ENCODE measurements at places on chromosomes 11 and 22.
A peak's percentile ranks its signal among the peaks of the same experiment; 100 is the strongest.

DNA sequence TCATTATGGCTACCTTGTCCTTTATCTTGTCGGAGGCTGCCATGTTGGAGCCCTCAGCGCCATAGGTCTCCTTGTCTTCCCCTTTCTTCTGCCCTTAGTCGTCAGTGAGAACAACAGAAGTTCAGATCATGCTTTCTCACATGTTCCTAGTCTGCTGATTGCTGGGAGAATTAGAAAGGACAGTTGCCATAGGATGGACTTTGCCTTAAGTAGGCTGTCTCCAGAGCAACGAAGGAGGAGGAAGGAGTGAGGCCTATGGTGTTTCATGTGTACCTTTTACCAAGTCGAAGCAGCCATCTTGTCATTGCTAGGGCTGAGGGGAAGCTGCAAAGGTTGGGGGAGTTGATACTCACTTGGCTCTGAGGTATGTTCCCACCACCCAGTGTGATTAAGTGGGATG, 62.6 kb downstream of the SYT13 start:
- no peak for DNase-seq
- H3K27ac ChIP-seq, result no peak overlapping the region
- H3K4me3 ChIP-seq, result no peak overlapping the region
- H3K36me3 ChIP-seq, result no peaks in the 10 kb centered on the region
- no peaks in the 10 kb centered on the region for H3K27me3 ChIP-seq
- H3K4me1 ChIP-seq, result no peaks in the 10 kb centered on the region

GRCh38 chr22:41557401-41558240, 3.2 kb upstream of the CSDC2 start:
- no peaks in the 10 kb centered on the region for H3K36me3 ChIP-seq
- peak; percentile 83 for DNase-seq
- peak overlapping the region; percentile 73 for H3K27ac ChIP-seq
- no peak overlapping the region for H3K4me3 ChIP-seq
- peaks cover 49% of the 10 kb centered on the region for H3K27me3 ChIP-seq

DNA sequence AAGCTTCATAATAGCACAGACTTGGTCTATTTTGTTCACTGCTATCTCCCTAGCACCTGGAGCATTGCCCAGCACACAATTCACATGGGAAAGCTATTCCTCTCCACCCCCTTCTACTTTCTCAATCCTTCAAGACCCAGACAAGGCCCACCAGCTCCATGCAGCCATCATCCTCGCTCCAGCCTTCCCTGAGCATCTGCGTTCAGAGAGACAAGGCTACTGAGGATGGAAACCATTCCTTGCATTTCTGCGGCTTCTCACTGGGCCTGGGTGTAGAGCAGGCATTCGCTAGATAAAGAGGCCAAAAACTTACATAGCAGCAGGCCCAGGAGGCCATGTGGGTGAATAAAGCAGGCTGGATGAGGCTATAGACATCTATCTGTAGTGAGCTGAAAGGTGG, 530.8 kb downstream of the BUD13 start:
- no peaks in the 10 kb centered on the region for H3K4me1 ChIP-seq
- H3K4me3 ChIP-seq, result no peak overlapping the region
- H3K27ac ChIP-seq, result no peak overlapping the region
- H3K36me3 ChIP-seq, result no peaks in the 10 kb centered on the region

GRCh38 chr22:47333625-47334024, 571.2 kb downstream of the TBC1D22A start:
- H3K4me1 ChIP-seq, result peaks cover 2% of the 10 kb centered on the region
- H3K36me3 ChIP-seq, result no peaks in the 10 kb centered on the region
- DNase-seq, result peak; percentile 36
- H3K27ac ChIP-seq, result no peak overlapping the region

- no peak for DNase-seq
- H3K36me3 ChIP-seq, result peaks cover 5% of the 10 kb centered on the region
Measured at GRCh38 chr11:65384301-65384889, 1.9 kb upstream of the SLC25A45 start.

GRCh38 chr22:20457506-20458240, 20.0 kb upstream of the SCARF2 start:
- no peaks in the 10 kb centered on the region for H3K4me1 ChIP-seq
- H3K27ac ChIP-seq, result no peak overlapping the region
- DNase-seq, result no peak

DNA sequence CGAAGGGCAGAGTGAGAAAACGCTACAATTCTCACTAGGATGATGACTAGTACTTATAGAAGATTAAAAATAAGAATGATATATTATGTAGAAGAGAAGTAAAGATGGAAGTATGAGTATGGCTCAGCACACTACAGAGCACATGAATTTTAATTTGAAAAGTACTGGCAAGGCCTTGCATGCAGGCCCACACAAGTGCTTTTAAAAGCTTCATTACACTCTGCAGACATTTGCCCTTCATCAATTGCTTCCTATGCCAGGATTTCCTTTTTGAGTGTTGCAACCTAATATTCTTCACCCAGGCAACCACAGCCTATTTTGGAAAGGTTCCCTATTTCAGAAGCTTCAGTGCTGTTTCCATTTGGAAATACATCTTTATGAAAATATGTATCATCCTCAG, 81.1 kb downstream of the LARGE2 start:
- no peak overlapping the region for H3K4me3 ChIP-seq
- H3K27me3 ChIP-seq, result no peaks in the 10 kb centered on the region
- peak; percentile 57 for DNase-seq
- H3K36me3 ChIP-seq, result no peaks in the 10 kb centered on the region
- H3K4me1 ChIP-seq, result peaks cover 6% of the 10 kb centered on the region
- no peak overlapping the region for H3K27ac ChIP-seq

DNA sequence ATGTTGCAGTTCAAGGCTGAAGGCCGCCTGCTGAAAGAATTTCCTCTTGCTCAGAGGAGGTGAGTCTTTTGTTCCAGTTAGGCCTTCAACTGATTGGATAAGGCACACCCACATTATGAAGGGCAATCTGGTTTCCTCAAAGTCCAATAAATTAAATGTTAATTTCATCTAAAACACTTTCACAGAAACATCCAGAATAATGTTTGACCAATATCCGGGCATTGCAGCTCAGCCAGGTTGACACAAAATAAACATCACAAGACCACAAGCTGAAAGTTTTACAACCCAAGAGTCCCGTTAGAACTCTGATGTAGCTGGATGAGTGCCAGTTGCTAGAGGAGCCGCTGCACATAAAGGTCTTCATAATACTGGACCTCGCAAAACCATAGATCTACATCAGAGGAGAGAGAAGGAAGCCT, 64.9 kb upstream of the EED start:
- no peak for DNase-seq
- no peaks in the 10 kb centered on the region for H3K27me3 ChIP-seq
- no peaks in the 10 kb centered on the region for H3K4me1 ChIP-seq

- H3K27ac ChIP-seq, result peak overlapping the region; percentile 35
- peaks cover 63% of the 10 kb centered on the region for H3K4me1 ChIP-seq
- H3K27me3 ChIP-seq, result no peaks in the 10 kb centered on the region
- peaks cover under 1% of the 10 kb centered on the region for H3K36me3 ChIP-seq
- DNase-seq, result no peak
Measured at GRCh38 chr22:23214398-23214797, 34.1 kb downstream of the BCR start.

DNA sequence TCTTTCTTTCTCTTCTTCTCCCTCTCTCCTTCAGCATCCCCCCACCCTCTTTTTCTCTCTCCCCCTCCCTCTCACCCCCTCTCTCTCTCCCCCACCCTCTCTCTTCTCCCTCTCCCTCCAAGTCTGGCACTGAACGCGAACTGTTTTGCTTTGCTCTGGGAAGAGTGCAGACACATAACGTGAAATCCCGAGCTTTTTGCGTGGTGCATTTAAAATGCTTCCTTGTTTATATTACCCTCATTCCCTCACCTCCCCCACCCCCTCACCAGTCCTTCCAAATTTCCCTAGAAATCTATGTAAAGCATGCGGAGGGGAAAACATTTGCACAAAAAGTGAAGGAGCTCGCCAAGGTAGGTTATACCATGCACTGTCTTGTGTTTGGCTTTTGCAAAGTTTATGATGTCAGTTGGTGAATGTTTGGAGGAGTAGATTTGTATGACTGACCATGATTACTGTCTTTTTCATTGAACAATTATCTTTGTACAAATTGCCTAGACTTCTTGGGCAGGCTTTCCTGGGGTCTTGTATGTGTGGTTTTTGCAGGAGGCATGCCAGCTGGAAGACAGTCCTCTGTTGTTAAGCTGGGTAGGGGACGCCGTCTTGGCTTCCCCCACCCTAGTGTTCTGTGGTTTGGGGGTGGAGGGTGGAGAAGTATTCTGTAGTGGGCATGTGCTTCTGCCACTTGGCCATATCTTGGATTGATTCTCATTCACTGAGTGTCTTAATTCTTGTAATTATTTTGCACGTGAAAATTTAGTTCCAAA, 123.7 kb upstream of the HSD17B12 start:
- H3K27me3 ChIP-seq, result peaks cover 30% of the 10 kb centered on the region
- H3K27ac ChIP-seq, result no peak overlapping the region
- DNase-seq, result no peak
- H3K36me3 ChIP-seq, result no peaks in the 10 kb centered on the region

DNA sequence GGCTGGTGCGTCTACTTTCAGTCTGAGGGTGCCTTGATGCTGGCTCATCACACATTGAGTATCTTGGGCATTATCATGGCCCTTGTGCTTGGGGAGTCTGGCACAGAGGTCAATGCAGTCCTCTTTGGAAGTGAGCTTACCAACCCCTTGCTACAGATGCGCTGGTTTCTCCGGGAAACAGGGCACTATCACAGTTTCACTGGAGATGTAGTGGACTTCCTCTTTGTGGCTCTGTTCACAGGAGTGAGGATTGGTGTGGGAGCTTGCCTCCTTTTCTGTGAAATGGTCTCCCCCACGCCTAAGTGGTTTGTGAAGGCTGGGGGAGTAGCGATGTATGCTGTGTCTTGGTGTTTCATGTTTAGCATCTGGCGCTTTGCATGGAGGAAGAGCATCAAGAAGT, 4.9 kb downstream of the TLCD5 start:
- no peak overlapping the region for H3K4me3 ChIP-seq
- H3K36me3 ChIP-seq, result no peaks in the 10 kb centered on the region
- H3K4me1 ChIP-seq, result peaks cover 22% of the 10 kb centered on the region
- no peak for DNase-seq

- H3K4me3 ChIP-seq, result no peak overlapping the region
- H3K36me3 ChIP-seq, result no peaks in the 10 kb centered on the region
- no peaks in the 10 kb centered on the region for H3K4me1 ChIP-seq
Measured at GRCh38 chr11:19076744-19077589, 16.4 kb upstream of the MRGPRX2 start.

Measured in left lung (tissue), 14 donors.